ENCODE measurements at places on chromosomes 6 and 20.

DNA sequence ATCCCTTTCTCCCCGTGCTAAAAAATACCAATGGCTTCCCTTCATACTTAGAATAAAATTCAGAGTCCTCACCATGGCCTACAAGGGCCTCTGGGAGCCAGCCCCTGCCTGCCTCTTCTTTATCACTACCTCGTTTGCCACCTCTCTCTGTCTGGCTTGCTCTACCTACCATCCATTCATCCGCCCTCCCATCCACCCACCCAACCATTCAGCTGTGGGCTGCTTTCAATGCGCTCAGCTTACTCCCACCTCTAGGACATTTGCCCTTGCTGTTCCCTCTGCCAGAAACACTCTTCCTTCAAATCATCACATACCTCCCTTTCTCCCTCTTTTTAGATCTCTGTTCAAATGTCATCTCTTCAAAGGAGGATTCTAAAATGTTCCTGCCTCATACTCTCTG, 44.4 kb downstream of the PACSIN1 start:
- DNase-seq: no peak

GRCh38 chr20:14773486-14773885, 436.1 kb upstream of the FLRT3 start:
- DNase-seq: no peak

GRCh38 chr20:18692447-18692846, 104.6 kb downstream of the DTD1 start:
- no peak for DNase-seq

- no peak for DNase-seq
Measured at GRCh38 chr20:62858058-62858830, 3.4 kb downstream of the TCFL5 start.

GRCh38 chr20:8427419-8428040, 295.5 kb downstream of the PLCB1 start:
- no peak for DNase-seq

DNA sequence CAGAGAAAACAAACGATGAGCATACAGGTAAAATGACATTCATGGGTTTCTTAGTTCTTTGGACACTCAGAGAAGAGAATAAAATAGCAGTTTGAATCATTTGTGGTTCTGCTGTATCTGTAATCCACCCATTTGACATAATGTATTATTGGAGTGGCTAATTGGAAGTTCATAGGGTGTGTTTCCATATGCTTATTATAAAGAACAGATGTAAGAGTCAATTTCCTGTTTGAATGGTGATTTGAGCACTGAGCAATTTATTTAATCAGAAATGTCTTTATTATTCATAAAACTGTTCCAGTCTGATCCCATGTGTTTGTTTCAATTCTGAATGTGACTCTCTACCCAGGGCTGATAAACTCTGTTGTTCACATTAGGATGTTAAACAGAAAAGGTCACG, 939.1 kb downstream of the KIF16B start:
- DNase-seq: no peak

- DNase-seq: no peak
Measured at GRCh38 chr6:112933947-112934346, 586.8 kb downstream of the RFPL4B start.

DNA sequence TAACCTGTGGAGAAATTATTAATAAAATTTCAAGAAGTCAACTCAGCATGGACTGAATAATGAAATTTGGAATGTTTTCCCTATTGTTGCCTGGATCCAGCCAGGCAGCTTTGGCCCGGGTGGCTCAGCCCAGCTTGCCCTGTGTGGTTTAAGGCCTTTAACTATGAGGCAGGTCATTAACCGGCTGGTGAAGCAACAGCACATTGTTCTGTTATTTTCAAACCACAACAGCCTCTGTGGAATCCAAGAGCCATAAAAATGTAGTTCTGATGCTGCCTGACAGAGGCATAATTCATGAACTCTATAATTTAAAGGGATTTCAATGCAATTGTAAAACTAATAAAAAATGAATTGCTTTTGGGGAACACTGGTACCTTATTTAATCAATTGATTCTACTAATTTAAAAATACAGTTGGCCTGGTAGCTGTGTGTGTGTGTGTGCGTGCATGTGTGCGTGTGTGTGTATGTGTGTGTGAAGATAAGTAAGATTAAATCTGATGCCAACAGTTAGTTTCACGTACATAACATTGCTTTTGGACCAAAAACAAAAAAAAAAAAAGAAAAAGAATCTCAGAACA, 117.7 kb downstream of the RPS12 start:
- DNase-seq: no peak

DNA sequence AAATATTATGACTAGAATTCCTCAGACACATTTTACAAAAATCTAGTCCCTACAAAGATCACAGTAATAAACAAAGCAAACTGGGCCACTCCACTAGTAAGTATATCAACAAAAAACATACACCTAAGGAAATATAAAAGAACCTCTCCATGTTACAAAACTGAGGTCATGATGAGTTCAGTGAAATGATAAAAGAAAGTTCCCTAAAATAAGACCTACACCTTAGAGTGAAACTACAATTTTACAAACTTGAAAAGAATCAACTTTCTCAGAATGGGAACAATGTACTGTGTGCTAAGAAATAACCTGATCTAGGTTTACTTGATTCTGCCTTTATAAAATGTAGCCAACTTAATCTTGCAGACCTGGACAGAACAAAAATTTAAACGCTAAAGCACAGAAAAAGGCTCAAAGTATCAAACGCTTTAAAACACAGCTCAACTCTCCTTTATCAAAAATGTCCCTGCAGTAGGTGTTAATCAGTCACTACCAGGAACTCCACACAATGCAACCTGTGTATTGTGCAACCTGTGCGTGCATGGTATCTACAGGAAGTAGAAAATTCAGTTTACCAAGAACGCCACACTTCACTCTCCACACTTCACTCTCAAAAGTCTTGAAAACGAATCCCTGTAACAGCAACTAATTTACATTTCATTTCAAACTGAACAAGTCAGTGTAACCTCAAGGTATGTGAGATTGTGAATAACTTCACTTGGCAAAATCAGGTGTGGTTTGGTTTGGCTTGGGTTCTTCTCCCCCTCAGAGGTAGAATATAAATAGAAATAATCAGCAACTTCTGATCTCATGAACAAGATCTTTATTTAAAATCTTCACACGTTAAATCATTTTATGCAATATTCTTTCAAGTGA, 1.8 kb downstream of the RALGAPA2 start:
- DNase-seq: peak; percentile 44

DNA sequence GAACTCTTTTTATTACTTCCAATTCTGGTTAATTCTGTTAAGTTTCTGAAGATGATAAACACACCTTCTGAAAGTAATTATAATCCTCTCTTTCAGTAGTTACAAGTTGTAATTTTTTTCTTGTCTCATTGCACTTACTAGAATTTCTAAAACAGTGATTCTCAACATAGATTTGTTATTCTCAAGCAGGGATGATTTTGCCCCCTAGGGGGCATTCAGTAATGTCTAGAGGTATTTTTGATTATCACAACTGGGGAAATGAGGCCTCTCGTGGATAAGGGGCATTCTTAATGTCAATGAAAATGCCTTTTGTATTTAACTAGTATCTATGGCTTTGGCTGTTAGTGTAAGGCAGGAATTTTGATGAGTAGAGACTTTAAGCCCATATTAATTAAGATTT, 39.4 kb upstream of the MAFB start:
- no peak for DNase-seq

DNA sequence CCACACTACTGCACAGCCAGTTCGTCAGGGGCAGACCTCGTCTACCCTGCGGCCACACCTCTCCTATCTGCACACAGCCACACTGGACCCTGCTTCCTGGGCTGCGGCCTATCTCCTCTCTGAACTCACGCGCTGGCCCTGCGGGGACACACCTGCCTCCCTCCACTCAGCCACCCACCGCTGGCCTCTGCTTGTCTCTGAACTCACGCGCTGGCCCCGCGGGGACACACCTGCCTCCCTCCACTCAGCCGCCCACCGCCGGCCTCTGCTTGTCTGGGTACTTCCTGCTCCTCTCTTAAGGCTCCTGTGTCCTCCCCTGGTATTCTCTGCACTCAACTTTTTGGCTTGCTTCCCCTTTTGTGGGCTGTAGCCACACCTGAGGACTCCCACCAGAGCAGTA, 52.3 kb downstream of the HUS1B start:
- DNase-seq: no peak

DNA sequence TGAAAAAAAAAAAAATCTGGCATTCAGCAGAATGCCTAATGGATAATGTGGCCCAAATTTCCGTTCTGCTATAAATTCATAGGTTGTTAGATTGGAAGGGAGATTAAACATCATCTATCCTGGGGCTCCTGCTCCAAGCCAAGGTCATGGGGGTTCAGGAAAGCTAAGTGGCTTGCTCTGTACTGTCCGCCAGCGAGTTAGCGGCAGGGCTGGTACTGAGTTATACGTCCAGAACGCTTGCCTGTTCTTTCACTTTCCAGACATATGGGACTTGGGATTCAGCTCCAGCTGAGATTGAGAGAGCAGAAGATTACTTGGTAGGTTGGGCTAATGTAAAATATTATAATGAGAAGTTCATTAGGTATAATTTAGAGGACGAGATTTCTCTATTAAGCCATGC, 858 bp downstream of the RWDD1 start:
- DNase-seq: no peak

- no peak for DNase-seq
Measured at GRCh38 chr6:45663251-45664221, 285.8 kb upstream of the SUPT3H start.

- no peak for DNase-seq
Measured at GRCh38 chr20:35837577-35838195, 65.9 kb downstream of the PHF20 start.

DNA sequence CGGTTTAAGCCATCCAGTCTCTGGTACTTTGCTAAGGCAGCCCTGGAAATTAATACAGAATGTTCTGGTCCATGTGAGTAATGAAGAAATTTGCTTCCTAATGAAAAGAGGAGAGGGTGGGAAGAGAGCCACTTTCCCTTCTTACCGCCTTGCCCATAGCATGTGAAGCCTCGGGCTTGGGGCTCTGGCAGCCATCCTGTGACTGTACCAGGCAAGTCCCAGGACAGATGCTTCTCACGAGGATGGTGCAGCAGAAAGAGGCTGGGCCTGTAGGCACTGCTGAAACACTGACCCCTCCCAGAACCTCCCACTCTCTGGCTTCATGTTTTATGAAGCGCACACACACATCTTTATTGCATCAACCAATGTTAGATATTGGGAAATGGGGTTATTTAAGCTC, 74.8 kb downstream of the IYD start:
- DNase-seq: no peak

DNA sequence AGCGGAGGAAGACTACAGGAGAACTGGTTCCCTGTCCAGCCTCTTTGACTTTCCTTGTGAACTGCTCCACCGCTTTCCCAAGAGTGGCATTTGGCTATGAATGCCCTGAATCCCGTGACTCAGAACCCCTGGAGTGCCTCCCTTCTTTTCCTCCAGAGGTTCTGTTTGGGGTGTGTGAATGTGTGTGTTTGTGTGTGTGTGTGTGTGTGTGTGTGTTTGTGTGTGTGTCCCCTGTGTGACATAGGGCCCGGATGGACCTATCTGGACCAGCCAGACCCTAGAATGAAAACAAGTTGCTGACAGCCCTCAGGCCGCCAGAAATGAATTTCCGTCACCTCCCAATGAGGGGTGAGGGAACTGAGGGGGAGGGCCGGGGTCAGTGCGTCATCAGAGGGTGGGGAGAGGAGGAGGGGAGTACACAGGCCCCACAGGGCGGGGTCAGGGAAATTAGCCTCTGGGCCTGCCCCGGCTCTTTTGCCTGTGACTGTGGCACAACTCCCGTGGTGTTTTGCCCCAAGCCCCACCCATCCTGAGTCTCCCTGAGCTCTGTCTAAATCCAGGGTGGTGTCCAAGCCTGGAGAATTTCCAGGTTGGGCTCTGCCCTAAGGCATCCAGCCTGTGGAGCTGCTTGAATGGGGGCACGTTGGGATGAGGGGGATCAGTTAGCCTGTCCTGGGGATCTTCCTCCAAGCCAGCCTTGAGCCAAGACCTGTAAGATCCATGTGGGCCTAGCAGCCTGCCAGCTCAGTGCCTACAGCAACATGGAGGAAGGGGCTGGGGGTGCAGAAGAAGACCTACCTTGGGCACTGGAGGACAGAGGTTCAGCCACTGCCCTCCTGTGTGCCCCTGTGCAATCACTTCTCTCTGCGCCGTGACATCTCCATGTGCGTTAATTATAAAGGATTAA, 15.2 kb upstream of the MRPS18A start:
- peak; percentile 95 for DNase-seq

DNA sequence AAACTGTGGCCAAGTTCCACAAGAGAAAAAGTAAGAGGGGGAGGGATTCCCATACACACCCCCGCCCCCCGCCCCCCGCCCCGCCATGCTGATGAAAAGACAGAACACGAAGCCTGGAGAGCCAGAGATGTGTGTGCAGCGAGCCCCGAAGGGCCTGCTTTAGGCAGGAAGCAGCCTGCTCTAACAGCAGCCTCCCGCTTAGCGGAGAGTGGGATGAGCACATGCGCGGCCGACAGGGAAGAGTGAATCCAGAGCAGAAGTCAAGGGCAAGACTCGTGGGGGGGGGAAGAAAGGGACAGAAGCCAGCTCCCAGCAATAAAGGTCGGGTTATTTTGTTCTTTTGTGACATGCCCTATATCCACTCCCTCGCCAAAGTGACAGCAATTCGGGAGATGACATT, 67.2 kb upstream of the PTGIS start:
- peak; percentile 26 for DNase-seq

DNA sequence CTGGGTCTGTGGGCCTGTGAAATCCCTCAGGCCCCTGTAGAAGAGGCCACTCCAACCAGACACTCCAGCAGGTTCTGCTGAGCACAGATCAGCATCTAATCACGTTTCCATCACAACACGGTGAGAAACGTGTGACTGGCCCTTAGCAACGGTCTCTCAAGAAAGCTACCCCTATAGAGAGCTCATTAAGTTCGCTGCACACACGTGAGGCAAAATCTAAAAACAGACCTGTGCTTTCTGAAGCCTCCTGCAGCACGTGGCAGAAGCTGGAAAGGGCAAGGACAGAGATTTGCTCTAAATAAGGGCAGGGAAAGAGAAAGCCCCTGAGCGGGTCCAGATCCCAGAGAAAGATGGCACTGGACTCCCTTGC, 56.5 kb downstream of the GPR6 start:
- no peak for DNase-seq

DNA sequence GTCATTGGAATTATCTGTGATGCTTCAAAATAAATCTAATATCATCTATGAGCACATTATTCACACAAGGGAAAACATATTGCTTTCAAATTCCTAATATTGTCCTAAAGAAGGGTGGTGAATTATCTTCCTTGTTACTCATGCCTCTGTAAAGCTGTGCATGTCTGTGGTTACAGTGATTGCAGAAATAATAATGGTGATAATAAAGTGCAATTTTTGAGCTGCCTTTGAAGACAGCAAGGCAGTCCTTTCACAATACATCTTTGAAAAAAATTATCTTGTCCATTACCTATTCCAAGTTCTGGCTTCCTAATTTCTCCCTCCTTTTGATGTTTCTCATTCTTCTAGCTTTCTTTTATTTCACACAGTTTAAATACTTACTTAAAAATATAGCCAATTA, 442.1 kb upstream of the EYS start:
- DNase-seq: no peak

DNA sequence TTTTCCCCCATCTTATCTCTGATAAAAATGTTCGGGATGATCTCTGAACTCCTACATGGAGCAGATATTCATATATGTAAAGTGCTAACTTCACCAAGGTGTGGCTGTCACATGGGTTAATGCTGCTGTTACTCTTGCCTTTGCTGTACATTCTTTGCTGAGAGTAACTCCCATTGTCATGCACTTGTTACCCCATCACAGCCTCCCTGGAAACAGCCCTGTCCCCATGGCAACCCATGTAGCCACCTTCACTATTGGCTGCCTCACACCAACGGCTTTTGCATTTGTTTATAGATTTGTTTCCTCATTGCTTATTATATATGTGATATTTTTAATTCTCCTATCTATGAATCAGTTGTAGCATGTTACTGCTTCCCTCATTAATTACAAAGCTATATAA, 17.3 kb upstream of the IBTK start:
- no peak for DNase-seq
